Right renal pelvis (tissue), 4 donors: ENCODE measurements at places on chromosomes 3 and 15.

- DNase-seq: no peak
Measured at GRCh38 chr3:10398341-10398740, 77.4 kb upstream of the SEC13 start.

- DNase-seq: peak; percentile 41
Measured at GRCh38 chr15:58227706-58228543, 89.7 kb downstream of the AQP9 start.

GRCh38 chr15:44633603-44634002 is 29.9 kb downstream of the SPG11 start:
- DNase-seq: no peak

GRCh38 chr15:96358001-96358801 is 27.7 kb downstream of the NR2F2 start:
- DNase-seq: no peak

DNA sequence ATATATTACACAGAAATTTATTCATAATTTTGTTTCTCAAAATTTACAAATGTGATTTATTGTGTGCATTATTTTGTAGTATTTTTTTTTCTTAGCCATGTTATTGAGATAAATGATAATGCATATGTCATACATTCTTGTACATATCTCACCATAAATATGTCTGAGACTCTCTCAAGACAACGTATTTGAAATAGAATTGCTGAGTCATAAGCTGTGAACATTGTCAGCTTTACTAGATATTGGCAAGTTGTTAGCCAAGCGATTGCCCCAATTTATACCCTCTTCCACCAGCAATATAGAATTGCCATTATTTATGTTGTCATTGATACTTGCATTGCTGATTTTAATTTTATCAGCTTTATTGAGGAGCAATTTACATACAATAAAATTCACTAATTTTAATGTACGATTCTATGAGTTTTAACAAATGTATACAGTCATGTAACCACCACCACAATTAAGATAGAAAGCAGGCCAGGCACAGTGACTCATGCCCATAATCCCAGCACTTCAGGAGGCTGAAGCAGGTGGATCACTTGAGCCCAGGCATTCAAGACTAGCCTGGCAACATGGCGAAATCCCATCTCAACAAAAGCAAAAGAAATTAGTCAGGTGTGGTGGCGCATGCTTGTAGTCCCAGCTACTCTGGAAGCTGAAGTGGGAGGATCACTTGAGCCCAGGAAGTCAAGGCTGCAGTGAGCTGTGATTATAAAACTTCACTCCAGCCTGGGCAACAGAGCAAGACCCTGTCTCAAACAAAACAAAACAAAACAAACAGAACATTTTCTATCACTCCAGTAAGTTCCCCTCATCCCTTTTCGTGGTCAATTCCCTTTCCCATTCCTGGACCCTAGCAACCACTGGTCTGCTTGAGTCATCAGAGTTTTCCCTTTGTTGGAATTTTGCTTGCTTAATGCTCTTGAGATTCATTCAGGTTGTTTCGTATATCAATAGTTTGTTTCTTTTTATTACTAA is 373.1 kb downstream of the MFSD1 start:
- DNase-seq: no peak

DNA sequence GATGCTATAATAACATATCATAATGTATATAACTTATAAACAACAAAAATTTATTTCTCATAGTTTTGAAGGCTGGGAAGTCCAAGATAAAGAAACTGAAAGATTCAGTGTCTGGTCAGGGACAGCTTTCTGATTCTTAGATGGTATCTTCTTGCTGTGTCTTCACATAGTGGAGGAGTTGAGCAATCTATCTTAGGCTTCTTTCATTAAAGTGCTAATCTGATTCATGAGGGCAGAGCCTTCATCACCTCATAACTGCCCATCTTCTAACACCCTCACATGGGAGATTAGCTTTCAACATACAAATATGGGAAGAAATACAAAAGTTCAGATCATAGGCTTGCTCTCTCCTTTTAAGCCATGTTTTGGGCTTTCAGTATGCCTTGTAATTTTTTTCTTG is 774.8 kb upstream of the EPHA6 start:
- DNase-seq: no peak

GRCh38 chr3:81887448-81887847 is 126.0 kb upstream of the GBE1 start:
- DNase-seq: no peak

DNA sequence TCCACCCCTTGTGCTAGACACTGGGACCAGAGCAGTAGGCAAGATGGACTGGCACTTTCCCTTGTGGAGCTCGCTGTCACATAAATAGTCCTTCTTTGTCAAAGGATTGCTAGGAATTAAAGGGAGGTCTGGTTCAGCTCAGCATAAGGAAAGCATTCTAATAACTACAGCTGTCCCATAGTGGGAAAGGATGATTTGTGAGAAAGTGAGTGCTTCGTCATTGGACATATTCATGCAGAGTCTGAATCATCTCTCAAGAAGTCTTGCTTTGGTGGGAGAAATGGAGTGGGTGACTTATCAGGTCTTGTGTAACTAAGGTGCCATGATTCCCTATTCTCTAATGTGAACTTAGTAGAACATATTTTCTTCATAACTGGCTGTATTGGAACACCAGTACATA is 14.7 kb downstream of the PPARG start:
- DNase-seq: no peak

GRCh38 chr15:80404057-80404760 is at the start of gene ARNT2:
Gene ARNT2, plus strand, starts transcription at chr15:80404382. Its CDS starts 134 bp downstream, at chr15:80404516.
- DNase-seq: no peak

- no peak for DNase-seq
Measured at GRCh38 chr15:79994615-79995014, 23.6 kb upstream of the BCL2A1 start.

DNA sequence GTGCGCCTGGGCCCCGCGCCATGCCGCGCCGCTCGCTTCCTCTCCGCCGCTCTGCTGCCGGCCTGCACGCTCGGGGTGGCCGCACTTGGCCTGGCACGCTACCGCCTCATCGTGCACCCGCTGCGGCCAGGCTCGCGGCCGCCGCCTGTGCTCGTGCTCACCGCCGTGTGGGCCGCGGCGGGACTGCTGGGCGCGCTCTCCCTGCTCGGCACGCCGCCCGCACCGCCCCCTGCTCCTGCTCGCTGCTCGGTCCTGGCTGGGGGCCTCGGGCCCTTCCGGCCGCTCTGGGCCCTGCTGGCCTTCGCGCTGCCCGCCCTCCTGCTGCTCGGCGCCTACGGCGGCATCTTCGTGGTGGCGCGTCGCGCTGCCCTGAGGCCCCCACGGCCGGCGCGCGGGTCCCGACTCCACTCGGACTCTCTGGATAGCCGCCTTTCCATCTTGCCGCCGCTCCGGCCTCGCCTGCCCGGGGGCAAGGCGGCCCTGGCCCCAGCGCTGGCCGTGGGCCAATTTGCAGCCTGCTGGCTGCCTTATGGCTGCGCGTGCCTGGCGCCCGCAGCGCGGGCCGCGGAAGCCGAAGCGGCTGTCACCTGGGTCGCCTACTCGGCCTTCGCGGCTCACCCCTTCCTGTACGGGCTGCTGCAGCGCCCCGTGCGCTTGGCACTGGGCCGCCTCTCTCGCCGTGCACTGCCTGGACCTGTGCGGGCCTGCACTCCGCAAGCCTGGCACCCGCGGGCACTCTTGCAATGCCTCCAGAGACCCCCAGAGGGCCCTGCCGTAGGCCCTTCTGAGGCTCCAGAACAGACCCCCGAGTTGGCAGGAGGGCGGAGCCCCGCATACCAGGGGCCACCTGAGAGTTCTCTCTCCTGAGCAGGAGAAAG is 951 bp downstream of the GPR62 start:
- DNase-seq: no peak

- DNase-seq: no peak
Measured at GRCh38 chr3:85254738-85255137, 295.9 kb downstream of the CADM2 start.

- no peak for DNase-seq
Measured at GRCh38 chr15:87851497-87851896, 405.0 kb downstream of the NTRK3 start.

GRCh38 chr15:99095626-99096025 is 9.3 kb upstream of the SYNM start:
- no peak for DNase-seq

DNA sequence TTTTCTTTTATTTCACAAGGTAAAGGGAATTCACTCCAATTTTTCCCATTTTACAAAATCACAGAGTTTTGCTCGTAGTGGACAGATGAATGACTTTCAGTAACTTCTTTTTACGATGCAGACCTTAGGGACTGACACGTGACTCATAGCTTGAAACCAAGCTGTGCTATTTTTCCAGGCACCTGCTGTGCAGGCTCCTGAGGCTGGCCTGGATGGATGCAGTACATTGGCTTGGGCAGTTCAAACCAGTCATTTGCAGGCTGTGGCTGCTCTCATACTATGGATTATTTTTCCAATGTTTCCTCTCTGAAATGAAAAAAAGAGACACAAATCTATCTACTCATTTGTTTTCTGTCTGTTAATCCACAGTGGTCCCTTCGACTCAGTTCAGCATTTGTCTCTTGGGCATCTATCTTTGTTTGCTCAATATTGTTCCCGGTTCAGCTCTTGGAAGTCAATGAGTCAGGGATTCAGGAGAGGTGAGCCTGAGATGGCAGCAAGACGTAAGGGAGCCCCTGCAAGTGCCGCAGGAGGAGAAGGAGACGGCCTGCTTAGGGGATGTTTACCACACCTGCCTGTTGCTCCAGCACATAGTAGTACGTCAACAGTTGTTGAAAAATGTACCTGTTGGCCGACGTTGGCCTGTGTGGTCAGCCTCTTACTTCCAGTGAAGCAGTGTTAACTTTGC is 92.8 kb downstream of the SV2B start:
- DNase-seq: no peak

DNA sequence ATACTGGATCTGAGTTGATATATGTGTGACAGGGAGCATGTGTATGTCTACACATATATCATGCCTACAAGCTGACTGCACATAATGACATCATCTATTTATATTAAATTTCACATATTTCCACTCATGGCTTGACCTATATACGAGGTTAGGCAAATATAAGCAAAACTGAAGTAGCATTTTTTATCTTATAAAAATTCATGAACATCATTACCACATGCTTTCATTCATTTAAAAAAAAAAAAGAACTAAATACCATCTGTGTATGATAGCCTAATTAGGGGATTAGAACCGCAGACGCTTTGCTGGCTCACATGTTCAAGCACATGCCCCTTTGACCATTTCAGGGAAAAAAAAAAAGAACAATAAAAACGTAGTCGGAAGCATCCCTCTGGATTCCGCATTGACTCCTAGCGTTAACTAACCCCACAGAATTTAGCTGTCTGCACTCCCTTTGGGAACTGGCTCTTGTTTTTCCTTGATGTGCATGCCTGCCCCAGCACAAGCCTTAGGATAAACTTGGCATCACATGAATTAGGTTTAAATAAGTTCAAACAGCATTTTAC is 888.4 kb downstream of the ROBO1 start:
- no peak for DNase-seq

DNA sequence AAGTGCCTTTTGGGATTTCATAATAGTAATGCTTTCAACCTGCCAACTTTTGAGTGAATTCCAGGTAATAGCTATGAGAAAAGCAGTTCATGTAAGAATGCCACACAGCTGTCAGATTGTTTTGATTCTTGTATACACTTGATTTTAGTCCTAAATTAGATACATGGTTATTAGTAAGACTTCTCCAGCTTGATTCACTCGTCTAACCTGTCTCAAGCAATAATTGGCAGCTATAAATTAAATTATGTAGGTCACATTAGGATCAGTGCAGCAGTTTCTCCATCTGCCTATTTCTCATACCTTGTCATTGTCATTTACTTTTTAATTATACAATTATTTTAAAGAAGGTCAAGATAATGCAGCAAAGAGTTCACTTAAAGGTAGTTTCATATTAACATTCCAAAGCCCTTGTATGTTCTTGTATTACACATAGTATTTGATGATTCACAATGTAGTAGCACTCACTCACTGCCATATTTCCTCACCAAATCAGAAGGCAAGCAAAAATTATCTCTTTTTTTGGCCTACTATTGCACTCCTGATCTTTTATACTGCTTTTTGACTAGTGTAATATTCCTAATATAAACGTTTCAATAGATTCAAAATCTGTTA is 10.9 kb upstream of the CRYBG3 start:
- DNase-seq: no peak

DNA sequence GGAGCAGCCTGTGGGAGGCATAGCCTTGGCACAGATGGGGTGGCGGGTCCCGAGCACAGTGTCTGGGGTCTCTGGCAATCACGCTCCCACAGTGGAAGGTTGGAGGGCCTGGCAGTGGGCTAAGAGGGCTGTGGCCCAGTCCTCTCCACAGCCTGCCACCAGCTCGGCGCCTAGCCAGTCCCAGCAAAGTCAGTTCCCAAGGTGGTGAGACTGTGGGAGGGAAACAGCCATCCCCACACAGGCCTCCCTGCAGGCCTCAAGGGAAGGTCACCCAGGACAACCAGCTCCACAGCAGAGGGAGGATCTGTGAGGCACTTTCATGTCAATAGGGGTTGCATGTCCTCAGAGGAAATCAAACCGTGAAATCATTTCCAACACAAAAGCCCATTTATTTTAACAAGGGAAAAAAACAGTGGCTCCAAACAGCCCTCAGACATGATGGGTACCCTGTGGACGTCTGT is 27.6 kb upstream of the LIMD1 start:
- DNase-seq: no peak

DNA sequence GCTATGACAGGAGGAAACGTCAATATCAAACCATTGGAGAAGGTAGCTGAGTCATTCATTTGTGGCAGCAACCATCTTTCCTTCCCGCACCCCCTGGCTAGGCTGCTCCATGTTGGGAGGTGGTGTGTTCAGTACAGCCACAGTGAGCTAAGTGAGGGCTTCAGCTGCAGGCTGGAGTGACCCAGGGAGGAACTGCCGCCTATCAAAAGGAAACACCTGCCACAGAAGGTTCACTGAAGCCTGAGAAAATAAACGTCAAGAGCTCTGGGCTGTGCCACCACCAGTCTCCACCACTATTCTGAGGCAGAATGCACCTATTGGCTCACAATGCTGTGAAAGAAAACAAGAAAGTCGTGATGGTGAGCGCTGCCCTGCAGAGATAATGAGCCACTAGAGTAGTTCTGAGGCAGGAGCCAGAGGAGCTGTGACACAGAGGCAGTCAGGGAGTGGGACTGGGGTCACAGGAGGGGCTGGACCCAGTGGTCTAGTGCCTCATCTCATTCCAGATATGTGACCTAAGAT is 34.8 kb upstream of the CD47 start:
- no peak for DNase-seq

DNA sequence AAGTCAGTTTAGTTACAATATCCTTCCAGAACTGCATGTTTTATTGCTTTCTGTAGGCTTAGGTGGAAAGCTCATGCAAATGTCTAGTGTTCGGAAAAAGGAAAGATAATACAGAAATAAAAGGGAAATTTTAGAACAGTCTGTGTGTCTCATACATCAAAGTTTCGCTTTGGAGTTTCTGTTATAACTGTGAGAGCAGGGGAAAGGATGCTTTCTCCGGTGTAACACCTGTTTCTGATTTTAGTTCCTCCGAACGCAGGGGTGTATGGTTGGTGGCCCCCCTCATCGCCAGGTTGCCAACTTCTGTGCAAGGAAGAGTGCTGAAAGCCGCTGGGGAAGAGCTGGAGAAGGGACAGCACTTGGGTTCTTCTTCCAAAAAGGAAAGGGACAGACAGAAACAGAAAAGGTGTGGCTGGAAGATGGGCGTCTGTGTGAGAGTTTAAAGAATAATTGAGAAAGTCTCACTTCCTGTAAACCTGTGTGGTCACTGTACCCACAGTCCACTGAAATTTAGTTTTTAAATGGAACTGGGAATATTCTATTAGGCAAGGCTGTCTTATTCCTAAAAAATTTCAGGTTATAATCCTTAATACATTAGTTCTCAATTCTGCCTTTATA is 6.7 kb downstream of the P2RY12 start:
- no peak for DNase-seq
